ENCODE measurements at places on chromosomes 1 and 21.

GRCh38 chr21:42003051-42003461 lies 7.1 kb downstream of the ZBTB21 start:
- DNase-seq: no peak

GRCh38 chr1:97919585-97920261 lies 1.1 kb downstream of the DPYD start:
- no peak for DNase-seq

- DNase-seq: peak; percentile 74
Measured at GRCh38 chr1:70509996-70510876, 99.2 kb downstream of the CTH start.

GRCh38 chr1:213669964-213670691 lies 317.6 kb upstream of the PROX1 start:
- DNase-seq: no peak

DNA sequence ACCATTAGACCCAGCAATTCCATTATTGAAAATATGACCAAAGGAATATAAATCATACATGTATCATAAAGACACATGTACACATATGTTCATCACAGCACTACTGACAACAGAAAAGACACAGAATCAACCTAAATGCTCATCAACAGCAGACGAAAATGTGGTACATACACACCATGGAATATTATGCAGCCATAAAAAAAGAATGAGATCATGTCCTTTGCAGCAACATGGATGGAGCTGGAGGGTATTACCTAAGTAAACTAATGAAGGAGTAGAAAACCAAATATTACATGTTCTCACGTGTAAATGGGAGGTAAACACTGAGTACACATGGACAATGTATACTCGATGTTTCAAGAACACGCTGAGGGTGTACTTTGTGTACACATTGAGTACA lies 15.9 kb downstream of the AKT3 start:
- DNase-seq: no peak

DNA sequence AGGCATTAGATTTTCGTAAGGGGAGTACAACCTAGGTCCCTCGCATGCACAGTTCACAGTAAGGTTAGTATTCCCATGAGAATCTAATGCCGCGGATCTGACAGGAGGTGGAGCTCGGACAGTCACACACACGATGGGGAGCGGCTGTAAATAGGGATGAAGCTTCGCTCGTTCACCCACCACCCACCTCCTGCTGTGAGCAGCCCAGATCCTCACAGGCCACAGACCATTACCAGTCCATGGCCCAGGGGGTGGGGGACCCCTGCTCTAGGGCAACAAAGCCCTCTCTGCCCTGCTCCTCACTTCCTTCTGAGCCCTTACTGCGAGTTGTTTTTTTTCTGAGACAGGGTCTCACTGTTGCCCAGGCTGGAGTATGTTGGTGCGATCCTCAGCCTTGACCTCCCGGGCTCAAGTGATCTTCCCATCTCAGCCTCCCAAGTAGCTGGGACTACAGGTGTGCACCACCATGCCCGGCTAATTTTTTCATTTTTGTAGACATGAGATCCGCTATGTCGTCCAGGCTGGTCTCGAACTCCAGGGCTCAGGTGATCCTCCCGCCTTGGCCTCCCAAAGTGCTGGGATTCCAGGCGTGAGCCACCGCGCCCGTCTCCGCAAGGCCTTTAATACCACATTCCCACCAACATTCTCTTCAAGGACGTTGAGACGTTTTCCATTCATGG lies 21.3 kb downstream of the TRPM2 start:
- no peak for DNase-seq

DNA sequence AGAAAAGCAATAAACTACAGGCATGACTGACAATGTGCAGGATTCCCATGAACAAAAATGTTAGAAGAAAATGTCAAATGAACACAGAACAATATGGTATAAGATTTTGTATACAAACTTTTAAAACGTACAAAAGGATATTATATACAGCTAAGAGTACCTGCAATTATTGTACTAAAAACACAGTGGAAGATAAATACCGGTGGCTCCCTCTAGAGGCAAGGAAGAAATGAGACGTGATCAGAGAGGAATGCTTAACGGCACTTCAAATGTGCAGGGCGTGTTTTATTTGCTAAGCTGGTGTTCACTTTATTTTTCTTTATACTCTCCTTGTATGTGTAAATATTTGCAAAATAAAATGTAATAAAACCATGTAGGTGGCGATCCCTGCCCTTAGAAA lies 191.8 kb upstream of the SAMSN1 start:
- peak; percentile 78 for DNase-seq

Measured in NCI-H1694 treated with DMSO at 0.1 percent for 48 hours (cell line).